B cell (primary cell): ENCODE measurements at places on chromosomes 7 and 10. TPM values are rescaled to one million over a fixed set of nuclear protein-coding genes. Genes with fewer than 3 reads are reported as not detected.

The MYO1G gene
- 104 and 107 TPM in 2 replicates for total RNA-seq

DNA sequence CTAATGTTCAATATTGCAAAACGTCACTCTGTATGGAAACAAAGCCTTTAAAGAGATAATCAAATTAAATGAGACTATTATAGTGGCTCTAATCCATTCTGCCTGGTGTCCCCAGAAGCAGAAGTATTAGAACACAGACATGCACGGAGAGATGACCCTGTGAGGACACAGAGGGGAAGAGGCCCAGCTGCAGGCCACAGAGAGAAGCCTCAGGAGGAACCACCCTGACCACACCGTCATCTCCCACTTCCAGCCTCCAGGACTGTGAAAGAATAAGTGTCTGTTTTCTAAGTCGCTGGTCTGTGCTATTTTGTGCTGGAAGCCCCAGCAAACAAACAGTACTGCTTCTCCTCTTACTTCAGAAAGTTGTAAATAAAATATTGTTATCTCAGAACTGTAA lies 283.5 kb upstream of the ADARB2 start:
- no peak for DNase-seq

GRCh38 chr7:134988161-134988560 lies 1.9 kb downstream of the AGBL3 start:
- DNase-seq, result no peak

The OR2A5 gene
- total RNA-seq, result not detected in 2 replicates

GRCh38 chr10:132516771-132517725 lies 20.5 kb upstream of the INPP5A start:
- no peak for DNase-seq

DNA sequence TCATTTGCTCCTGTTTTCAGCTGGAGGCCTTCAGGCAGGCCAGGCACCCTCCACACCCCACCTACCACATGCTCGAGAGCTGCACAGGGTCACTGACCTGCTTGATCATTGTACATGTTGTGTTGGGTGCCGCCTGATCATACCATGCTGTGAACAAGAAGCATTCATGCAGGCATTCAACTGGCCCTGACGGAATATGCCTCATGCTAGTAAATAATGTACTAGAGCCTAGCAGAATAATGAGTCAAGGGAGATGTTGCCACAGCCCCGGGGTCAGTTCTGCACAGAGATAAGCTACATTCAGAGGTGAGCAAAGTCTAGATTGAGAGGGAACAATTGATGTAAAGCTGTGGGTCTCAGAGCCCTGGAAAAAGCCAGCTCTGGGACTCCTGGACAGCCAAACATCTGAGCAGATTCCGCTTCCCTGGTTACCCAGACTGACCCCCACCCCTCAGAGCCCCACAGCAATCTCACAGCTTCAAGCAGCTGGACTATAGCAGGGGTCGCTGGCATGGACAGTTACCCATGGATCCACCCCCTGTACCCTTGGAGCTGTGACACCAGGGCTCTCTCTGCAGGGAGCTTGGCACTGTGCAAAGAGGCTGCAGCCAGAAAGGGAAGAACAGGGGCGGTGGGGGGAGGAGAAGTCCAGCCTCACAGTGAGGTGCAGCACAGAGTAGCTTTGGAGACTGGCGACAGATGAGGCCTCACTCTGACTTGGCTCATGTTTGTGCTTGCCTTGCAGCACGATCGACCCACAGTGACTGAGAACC lies 86.6 kb downstream of the FRMPD2 start:
- no peak for DNase-seq

The PON1 gene
- total RNA-seq, result not detected in 2 replicates

GRCh38 chr7:112080978-112081377 lies 125.2 kb downstream of the DOCK4 start:
- peak; percentile 60 for DNase-seq

- DNase-seq, result no peak
Measured at GRCh38 chr7:103031781-103032180, 42.8 kb downstream of the FBXL13 start.
